ENCODE measurements at places on chromosomes 6 and 20.

- DNase-seq = no peak
Observed at GRCh38 chr20:34621383-34622367, 55.2 kb downstream of the PIGU start.

GRCh38 chr6:13371421-13372072 lies 43.2 kb upstream of the TBC1D7 start:
- DNase-seq = no peak

- no peak for DNase-seq
Observed at GRCh38 chr6:110658631-110659211, 156.5 kb downstream of the CDK19 start.

DNA sequence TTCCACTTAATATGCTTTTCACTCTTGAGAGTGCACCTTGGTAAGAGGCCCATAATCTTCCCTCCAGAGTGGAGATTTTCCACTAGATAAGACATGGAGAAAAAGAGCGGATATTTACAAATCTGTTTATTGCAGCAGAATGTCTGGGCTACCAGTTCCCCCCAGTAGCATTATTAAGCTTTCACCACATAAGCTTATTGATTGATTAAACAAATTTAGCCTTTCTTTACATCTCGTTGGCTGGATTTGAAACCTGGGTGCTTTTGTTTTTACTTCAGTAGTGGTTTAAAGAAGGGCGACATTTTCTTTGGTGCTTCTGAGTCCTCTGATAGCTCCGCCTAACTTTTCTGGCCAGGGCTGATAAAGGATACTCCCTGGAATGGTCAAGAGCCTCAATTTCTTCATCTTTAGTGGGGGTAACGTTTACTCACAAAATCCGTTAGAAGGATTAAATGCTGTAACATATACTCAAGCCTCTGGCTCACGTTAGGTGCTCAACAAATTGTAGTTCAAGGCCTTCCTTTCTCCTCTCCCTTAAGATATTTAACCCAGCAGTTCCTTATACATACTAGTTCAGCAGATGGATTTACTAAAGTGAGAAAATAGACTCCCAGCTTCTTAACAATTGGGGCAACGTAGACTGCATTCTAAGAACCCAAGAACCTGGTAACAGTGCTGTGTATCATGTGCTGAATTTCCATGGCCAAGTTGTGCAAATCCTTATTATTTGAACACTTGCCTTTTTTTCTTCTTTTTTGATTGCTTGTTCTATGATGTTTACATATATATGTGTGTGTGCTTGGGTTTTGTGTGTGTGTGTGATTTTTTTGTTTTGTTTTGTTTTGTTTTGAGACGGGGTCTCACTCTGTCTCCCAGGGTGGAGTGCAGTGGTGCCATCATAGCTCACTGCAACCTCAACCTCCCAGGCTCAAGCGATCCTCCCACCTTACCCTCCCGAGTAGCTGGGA lies 91.4 kb downstream of the RREB1 start:
- no peak for DNase-seq

DNA sequence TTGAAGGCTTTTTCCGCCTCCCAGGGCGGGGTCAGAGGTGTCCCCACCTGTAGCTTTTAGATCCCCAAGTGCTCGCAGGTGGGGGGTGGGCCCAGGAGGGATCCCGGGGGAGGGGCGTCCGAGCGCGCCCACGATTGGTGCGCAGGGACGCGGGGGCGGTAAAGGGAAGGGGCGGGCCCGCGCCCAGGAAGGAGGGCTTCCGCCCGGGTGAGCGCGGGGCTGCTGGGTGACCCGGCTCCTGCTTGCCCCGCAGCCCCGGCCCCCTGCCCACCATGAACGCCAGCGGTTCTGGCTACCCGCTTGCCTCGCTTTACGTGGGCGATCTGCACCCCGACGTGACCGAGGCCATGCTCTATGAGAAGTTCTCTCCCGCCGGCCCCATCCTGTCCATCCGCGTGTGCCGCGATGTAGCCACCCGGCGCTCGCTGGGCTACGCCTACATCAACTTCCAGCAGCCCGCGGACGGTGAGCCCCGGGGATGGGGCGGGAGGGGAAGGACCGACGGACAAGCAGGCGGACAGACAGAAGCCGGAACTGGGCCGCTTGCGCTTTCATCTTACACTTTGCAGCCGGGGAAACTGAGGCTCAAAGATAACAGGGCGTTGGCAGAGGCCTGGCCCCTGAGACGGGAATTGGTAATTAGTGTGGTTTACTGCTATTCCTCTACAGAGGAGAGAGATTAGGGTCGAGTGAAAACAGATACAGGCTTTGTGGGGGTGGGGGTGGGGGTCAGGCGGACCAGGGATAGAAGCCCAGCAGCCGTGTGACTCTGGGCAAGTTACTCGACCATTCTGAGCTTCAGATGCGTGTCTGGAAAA lies at the start of gene PABPC1L:
Gene PABPC1L (plus strand): TSS at position 189 of the 818 bp plus-strand sequence. CDS start 84 bp downstream, at position 273.
- DNase-seq = peak; percentile 68

GRCh38 chr6:163314791-163315470 lies 99.6 kb upstream of the QKI start:
- no peak for DNase-seq

DNA sequence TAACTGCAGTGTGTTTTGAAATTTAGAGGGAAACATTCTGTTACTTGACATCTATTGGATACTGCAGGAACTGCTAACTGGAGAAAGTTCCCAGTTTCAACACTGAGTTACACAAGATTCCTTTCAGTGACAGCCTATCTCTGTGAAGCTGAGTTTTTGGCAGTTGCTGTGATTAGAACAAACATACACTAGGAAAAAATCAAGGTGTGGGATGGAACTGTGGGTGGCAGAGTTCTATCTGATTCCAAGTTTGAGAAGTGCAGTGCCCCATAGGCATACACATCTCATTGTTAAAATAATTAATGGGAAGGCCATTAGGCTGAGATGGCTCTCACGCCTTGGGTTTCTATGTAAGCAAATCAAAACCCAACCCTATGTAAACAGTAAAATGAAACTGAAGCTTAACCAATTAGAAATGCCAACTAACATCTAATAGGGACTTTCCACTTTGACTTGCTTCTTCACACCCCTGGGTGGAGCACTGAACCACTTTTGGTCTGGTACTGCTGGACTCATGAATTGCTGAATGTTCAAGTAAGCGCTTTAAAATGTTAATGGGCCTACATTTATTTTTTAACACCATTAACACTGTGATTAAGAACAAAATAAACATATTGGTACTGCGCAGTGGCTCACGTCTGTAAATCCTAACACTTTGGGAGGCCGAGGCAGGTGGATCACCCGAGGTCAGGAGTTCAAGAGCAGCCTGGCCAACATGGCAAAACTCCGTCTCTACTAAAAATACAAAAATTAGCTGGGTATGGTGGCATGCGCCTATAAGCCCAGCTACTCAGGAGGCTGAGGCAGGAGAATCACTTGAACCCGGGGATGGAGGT lies 55.2 kb upstream of the TBC1D7 start:
- DNase-seq = no peak

GRCh38 chr6:143135797-143136561 lies 75.3 kb downstream of the AIG1 start:
- DNase-seq = no peak

GRCh38 chr20:59806578-59806975 lies 126.9 kb downstream of the SYCP2 start:
- DNase-seq = no peak

DNA sequence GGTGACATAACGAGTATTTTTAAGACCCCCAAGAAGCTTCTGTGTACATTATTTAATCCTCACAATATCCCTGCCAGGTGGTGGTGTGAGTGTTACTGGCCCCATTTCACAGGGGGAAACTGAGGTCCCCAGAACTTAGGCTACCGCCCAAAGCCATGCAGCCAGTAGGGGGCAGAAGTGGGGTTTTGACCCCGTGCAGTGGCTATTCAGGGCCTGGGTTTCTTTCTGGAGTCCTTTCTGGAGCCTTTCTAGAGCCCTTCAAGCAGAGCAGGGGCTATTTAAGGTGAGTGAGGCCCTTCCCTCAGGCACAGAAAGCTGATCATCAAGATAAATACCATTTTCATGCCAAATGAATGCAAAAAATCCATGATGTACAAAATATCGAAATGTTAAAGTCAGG lies 59.0 kb downstream of the CTCFL start:
- no peak for DNase-seq

DNA sequence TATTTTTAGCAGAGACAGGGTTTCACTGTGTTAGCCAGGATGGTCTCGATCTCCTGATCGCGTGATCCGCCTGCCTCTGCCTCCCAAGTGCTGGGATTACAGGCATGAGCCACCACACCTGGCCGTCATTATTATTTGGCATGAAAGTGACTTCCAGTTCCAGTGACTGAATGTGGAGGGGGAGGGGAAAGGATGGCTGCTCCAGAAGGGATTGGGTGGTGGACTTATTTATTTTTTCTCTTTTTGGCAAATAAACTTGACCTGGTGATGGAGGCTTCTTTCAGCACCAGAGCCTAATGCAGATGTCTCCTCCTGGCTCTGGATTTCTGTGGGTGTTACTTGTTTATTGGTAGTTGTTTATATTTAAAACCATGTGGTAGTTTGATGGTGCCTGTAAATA lies 16.9 kb upstream of the SLC22A23 start:
- DNase-seq = no peak

DNA sequence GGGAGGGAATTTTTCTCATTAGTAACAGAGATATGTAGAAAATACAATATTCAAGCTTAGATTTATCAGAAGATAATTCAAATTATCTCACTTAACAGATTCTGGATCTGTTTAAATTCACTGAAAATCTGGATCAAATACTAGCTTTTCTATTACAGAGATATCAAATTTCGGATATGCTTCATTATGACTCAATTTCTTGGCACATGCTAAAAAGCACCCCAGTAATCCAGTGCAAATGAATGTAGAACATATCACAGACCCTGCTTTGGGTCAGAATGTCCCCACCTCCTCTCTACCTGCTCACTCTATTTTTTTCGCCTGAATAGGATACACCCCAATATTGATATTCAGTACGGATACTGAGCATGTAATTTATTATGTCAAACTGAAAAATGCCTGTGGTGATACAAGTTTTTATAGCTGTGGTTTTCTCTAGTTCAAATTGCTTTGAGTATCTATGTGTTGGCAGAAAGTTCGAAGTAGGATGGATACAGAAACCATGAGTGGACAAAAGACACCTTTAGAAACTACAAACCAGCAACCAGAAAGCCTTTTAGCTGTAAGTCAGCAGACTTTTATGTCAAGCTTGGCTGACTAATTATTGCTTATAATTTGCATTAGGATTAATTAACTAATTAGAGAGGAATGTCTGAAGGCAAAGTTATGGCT lies 290.0 kb downstream of the TFAP2B start:
- DNase-seq = no peak

DNA sequence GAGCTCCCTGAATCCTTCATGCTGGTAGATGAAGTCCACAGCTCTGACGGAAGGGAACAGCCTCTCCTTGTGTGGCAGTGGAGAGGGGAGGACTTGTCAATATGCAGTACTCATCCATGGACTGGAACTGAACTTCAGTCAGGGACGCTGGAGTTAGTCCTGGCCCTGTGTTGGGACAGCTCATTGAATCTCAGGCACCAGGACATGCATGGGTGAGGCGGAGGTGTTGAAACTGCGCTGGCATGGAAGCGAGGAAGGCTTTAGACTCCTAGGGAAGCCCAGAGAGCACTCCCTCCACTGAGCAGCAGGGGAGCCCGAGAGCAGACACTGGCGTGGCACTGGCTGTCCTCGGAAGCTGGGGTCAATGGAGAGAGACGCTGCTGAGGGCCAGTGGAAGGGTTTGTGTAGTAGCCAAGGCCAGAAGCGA lies 161.3 kb upstream of the GGTLC1 start:
- DNase-seq = no peak

DNA sequence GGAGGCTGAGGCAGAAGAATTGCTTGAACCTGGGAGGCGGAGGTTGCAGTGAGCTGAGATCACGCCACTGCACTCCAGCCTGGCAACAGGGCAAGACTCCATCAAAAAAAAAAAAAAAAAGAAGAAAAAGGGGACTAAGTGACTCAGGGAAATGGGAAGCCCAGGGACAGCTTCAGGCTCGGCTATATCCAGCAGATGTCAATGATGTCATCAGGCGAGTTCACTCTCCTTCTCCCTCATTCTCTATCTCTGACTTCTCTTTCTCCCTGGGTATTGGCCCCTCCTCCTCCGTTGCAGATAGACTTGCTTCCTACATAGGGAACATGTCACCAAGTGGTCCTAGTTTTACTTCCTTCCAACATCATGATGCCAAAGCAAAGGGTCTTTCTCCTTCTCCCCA lies 316.8 kb downstream of the TFAP2C start:
- no peak for DNase-seq

GRCh38 chr20:38673725-38674091 lies 50.6 kb upstream of the SLC32A1 start:
- DNase-seq = no peak

GRCh38 chr6:32188381-32189068 lies 1.5 kb downstream of the PBX2 start:
- DNase-seq = no peak

GRCh38 chr20:59643615-59644061 lies 39.3 kb downstream of the PHACTR3 start:
- no peak for DNase-seq

DNA sequence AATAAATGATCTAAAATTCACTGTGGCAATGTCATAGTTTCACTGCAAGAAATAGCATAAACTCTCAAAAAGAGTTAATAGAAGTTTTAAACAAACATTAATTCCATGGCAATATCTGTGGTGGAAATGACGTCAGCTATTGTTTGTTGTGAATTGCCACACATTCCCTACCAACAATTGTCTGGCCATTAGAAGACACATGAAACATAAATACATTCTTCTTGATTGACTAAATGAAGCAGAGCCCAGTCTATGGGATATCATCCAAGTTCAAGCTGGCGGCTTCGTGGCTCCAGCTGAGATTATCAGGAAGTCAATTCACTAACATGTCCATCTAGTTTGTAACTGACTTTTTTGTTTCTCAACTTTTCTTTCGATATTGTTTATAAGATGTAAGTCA lies 369.0 kb downstream of the ARHGAP18 start:
- DNase-seq = no peak

DNA sequence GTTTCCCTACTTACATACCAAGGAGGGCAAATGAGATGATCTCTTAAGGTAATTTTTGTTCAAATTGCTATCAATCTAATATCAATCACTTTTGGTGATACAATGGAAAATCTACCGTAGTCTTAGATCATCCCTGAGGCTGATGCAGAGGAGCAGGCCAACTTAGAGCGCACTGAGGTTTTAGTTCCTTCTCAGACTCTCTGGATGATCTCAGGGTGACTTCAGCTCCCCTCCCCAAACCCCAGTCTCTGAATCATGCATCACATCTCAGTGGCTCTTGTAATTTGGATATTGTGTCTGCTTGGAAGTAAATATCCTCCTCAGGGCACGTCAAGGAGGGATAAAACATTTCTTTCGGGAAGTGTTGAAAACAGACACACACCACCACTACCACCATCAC lies 5.9 kb downstream of the TUBB2B start:
- no peak for DNase-seq

DNA sequence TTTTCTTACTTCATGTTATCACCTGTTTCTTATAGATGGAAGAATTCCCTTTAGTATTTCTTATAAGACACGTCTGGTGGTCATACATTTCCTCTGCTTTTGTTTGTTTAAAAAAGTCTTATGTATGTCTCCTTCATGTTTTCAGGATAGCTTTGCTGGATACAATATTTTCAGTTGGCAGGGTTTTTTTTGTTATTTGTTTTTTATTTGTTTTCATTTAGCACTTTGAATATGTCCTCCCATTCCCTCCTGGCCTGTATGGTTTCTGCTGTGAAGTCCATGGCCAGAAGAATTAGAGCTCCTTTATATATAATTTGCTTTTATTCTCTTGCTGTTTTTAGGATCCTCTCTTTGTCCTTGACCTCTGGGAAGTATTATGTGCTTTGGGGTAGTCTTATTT lies 82.7 kb upstream of the RAB32 start:
- no peak for DNase-seq

GRCh38 chr6:155093430-155093829 lies 98.3 kb downstream of the TIAM2 start:
- DNase-seq = no peak

All from stimulated activated CD8-positive, alpha-beta memory T cell treated with anti-CD3 and anti-CD28 coated beads, Interleukin-4, amount 100 ng/mL, for 24 hours (primary cell).